ENCODE measurements at places on chromosomes 11 and 22.

DNA sequence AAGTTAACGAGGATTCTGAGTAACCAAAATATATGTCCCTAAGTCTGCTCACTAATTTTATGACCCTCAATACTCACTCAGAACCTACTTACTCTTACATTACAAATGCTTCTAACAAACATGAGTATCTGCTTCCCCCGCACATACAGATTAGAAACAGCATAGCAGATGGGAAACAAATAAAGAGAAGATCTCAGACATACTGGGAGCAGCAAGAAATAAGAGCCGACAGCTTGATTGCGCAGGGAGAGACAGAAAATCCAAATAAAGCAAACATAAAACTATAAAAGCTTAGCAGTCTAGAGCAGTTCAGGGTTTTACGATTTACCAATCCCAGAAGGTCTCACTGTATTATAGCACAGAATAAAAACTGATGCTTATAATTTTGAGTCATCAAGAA lies 89.1 kb upstream of the DBX1 start:
- no peaks in the 10 kb centered on the region for H3K4me1 ChIP-seq
- no peaks in the 10 kb centered on the region for H3K27me3 ChIP-seq
- DNase-seq: no peak
- H3K36me3 ChIP-seq: no peaks in the 10 kb centered on the region
- H3K4me3 ChIP-seq: no peak overlapping the region
- no peak overlapping the region for H3K27ac ChIP-seq

DNA sequence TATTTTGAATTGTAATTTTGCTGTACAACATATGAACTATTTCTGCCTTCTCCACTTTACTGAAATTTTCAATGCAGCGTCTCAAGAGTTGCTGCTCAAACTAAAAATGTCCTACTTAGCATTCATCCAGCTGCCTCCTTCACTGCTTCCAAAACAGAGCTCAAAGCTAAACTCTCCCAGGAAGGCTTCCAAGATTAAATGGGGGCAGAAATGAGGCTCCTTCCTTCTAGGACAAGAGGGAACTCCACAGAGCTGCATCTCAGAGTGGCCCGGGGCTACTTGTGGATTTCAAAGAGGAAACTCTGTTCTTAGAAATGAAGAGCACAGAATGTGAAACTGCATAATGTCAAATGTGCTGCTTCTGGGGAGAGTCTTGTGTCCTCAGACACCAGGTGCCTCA lies 295.9 kb upstream of the NCAM1 start:
- H3K27ac ChIP-seq: no peak overlapping the region
- H3K27me3 ChIP-seq: no peaks in the 10 kb centered on the region
- H3K36me3 ChIP-seq: no peaks in the 10 kb centered on the region
- no peak overlapping the region for H3K4me3 ChIP-seq
- no peak for DNase-seq

- no peaks in the 10 kb centered on the region for H3K4me1 ChIP-seq
- no peak overlapping the region for H3K27ac ChIP-seq
These were observed 84.6 kb upstream of the LDLRAD3 start for GRCh38 chr11:35859301-35859700.

DNA sequence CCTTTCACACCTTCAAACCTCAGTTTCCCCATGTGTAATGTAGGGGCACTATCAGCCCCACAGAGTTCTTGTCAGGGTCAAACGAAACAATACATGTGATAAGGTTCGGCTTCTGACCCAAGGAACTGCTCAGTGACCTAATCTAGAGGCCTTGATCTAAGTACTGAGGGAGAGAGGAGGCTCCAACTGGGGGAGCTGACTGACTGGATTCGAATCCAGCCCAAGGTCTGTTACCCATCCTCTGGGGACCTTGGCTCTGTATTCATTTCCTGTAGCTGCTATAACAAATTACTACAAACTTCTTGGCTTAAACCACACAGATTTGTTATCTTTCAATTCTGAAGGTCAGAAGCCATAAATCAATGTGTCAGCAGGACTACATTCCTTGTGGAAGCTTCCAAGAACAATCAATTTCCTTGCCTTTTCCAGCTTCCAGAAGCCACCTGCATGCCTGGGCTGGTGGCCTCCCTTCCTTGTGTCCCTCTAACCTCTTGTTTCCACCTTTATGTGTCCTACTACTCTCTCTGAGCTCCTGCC lies 10.7 kb upstream of the ANAPC15 start:
- H3K4me1 ChIP-seq: peaks cover 26% of the 10 kb centered on the region
- H3K36me3 ChIP-seq: no peaks in the 10 kb centered on the region
- no peak for DNase-seq
- H3K4me3 ChIP-seq: no peak overlapping the region

DNA sequence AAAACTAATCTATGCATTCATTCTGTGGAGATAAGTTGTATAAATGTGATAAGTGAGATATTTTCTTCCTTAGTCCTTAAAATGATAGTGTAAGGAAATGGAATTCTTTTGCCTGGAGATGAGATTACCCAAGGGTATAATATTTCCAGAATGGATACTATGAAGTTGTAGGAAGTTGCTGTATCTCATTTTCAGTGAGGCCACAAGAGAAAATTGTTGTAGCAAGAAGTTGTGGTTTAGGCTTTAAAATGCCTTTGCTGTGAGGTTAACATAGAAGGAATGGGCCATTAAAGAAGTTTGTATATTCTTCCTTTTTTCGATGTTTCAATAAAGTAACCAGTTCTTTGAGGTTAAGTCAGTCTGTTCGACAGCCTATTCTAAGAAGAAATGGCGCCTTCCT lies 50.7 kb upstream of the LIN7C start:
- H3K27ac ChIP-seq: no peak overlapping the region
- no peak for DNase-seq
- H3K4me3 ChIP-seq: no peak overlapping the region
- H3K4me1 ChIP-seq: no peaks in the 10 kb centered on the region
- no peaks in the 10 kb centered on the region for H3K36me3 ChIP-seq

GRCh38 chr22:33652615-33653014 lies 267.7 kb downstream of the LARGE1 start:
- no peaks in the 10 kb centered on the region for H3K36me3 ChIP-seq
- DNase-seq: no peak
- H3K4me3 ChIP-seq: no peak overlapping the region
- H3K27me3 ChIP-seq: no peaks in the 10 kb centered on the region
